Dermis blood vessel endothelial cell (primary cell): ENCODE measurements at places on chromosomes 6 and 20. TPM values are rescaled to one million over a fixed set of nuclear protein-coding genes. Genes with fewer than 3 reads are reported as not detected.

Gene SOX18
- total RNA-seq = 82.5 and 123 TPM in 2 replicates

DNA sequence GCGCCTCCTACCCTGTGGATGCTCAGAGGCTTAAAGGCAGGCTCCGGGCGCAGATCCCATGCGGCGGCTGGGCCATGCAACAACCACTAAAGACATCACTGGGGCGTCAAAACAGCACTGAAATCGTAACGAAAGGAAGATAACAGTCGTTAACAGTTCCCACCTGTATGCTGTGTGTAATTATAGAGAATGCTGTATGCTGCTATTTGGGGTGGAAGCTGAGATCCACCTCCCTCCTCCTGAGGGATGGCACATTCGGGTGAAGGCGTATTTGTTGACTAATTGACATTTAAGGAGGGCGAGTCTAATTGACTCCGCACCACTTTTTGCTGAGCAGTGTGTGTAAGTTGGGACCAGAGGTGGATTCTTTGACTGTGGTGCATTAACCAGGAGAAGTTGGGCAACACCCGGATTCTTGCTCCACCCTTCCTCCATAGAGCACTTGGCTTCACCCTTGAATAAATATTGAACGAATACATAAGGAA lies 687 bp downstream of the SLC35A1 start:
- peak; percentile 69 for DNase-seq

DNA sequence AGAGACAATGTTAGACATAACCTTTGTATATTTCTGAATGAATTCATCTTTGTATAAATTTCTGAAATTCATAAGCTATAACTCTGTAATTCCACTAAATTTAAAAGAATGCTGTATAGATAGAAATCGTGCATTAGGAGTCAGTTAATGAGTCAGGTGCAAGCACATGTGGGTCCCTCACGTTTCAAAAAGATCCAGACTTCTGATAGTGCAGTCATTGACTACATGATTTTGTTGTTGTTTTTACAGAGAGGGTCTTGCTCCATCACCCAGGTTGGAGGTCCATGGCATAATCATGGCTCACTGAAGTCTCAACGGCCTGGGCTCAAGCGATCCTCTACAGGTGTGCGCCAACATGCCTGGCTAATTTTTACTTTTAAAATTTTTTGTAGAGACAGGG lies 14.6 kb downstream of the ESF1 start:
- DNase-seq = no peak

GRCh38 chr6:27019651-27020552 lies 227.6 kb upstream of the PRSS16 start:
- peak; percentile 78 for DNase-seq

- no peak for DNase-seq
Measured at GRCh38 chr6:161788531-161788930, 514.7 kb upstream of the AGPAT4 start.

- DNase-seq = peak; percentile 31
Measured at GRCh38 chr6:108565091-108565766, 4.5 kb downstream of the FOXO3 start.

DNA sequence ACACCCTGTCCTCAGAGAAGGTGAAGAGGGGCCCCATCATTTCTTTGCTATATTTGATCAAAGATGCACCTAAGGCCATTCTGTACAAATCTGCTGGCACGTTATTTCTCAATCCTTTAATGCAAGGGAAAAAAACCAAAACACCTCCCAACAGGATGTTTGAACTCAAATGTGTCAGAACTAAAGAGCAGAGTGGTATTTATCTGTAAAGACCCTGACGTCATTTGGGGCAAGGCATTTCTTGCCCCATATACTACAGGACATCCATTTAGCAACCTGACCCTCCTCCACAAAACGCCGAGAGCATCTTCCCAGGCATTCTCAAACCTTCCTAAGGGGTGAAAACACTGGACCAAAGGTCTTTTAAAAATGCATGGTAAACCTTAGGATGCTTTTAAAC lies 50.8 kb downstream of the ZMYND8 start:
- no peak for DNase-seq

DNA sequence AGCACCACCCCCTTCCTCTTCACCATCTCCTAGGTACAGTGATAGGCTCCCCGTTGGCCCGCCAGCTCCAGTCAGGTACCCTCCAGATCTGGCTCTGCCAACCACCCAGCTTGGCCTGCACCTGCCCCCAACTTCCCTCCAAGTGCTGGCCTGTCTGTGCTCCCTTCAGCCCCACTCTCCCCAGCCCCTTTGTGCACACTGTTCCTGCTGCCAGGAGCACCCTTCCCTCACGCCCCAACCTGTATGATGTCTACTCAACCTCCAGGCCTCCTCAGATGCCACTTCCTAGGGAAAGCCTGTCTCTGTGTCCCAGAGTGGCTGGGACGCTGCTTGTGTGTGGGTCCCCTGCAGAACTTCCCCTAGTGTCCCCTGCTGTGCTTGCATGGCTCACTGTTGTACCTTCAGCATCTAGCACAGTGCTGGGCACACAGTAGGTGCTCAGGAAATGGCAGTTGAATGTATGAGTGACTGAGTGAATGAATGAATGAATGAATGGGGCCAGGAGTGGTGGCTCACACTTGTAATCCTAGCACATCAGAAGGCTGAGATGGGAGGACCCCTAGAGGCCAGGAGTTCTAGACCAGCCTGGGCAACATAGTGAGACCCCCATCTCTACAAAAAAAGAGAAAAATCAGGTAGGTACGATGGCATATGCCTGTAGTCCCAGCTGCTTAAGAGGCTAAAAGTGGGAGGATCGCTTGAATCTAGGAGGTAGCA lies 3.0 kb downstream of the ZBP1 start:
- DNase-seq = no peak

- no peak for DNase-seq
Measured at GRCh38 chr20:32188376-32189122, 19.0 kb downstream of the PLAGL2 start.

Gene GJA10
- not detected in 2 replicates for total RNA-seq

GRCh38 chr6:33207552-33208090 lies 679 bp upstream of the RING1 start:
- peak; percentile 64 for DNase-seq

Gene EYS
- not detected in 2 replicates for total RNA-seq

Gene EYA4
- under 0.01 and 0.09 TPM in 2 replicates for total RNA-seq

DNA sequence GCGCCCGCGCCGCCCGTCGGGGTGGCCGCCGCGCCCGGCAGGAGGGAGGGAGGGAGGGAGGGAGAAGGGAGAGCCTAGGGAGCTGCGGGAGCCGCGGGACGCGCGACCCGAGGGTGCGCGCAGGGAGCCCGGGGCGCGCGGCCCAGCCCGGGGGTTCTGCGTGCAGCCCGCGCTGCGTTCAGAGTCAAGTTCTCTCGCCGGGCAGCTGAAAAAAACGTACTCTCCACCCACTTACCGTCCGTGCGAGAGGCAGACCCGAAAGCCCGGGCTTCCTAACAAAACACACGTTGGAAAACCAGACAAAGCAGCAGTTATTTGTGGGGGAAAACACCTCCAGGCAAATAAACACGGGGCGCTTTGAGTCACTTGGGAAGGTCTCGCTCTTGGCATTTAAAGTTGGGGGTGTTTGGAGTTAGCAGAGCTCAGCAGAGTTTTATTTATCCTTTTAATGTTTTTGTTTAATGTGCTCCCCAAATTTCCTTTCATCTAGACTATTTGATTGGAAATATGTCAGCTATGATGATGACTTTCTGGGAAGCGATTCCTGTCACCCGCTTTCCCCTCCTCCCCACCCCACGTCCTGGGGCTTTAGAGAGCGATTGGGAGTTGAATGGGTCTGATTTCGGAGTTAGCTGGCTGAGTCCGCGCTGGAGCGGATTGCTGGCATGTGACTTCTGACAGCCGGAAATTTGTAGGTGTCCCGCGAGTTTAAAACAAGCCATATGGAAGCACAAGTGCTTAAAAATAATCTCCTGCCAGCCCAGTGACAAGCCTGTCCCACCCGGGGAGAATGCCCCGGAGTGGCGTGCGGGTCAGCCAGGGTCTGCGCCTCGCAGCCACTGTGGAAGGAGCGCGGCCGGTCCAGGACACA lies 1.1 kb downstream of the ESR1 start:
- no peak for DNase-seq

DNA sequence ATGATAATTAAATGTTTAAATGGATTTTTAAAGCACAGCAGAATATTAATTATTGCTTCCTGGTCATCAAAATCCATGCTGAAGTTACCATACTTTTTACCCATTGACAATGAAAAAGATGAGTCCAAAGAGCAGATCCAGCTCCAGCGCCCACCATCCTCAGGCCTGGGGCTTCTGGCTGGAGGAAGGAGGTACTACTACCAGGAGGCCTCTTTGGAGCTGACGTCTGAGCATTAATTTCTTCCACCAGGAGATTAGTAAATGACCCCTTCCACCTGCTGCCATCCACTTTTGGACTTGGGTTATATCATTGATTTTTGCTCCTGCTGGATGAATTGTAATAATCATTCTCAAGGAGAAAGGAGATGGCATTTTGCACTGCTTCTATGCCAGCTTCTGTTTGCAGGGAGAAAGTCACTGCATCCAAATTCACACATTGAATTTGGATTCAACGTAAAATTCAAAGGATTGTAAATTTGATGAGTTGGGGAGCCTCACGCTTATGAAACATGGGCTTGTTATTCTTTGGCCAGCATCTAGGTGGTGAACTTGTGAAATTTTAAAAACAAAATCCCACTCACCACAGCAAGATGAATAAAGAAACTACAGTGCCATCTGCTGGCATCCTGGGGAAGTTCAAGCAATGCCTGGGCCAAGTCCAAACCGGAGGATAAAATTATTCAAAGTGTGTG lies 121.8 kb downstream of the SASH1 start:
- DNase-seq = peak; percentile 88
